Activated CD8-positive, alpha-beta memory T cell treated with anti-CD3 and anti-CD28 coated beads for 24 hours (primary cell): ENCODE measurements at places on chromosomes 3 and 15.

DNA sequence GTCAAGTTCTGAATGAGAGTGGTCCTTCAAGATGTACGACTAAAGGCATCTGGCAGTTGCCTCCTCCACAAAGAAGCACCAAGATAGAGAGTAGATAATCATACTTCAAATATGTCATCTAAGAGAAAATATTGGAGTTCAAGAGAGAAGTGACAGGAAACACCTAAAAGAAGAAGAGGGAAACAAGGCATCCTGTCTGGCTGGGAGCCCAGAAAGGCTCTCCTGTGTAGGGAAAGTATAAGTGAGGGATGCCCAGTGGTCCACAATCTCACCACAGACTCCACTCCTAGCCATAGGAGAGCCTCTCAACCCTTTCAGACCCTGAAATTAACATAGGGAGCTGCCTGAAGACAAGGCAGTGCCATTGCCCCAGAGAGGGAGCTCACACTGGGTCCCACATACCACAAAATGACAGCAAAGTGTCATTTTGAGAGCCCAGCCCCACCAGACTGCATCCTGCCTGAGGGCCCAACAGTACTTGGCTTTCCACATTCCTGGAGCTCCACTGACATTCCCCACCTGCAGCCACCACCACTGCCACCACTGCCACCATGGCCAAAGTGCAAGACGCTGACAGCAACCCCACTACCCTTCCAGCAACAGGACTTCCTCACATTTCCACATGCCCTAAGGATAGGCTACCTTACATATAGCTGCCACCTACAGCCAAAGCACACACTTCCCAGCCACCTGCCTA lies 210.6 kb downstream of the ATP8B4 start:
- DNase-seq = no peak

DNA sequence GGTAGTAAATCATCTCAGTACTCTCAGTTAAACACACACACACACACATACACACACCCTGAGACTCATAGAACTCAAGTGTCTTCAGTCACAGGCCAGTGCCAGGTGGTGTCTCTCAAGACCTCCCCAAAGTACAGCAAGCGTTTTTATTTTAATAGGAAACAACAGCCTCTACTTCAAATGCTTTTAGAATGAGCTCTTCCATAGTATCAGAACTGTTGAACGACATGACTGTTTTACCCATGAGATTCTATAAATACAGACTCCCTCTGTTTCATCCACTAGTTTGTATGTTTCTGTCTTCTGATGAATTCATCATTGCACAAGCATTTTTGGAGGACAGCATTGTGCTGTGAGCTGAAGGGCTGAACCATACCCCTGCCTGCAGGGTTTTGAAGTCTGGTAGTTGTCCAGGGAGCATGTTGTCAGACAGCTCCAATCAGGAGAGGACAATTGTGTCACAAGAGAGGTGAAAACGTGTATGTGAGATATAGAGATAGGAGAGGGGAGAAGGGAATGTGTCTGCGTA lies 201.0 kb upstream of the BCL6 start:
- no peak for DNase-seq

DNA sequence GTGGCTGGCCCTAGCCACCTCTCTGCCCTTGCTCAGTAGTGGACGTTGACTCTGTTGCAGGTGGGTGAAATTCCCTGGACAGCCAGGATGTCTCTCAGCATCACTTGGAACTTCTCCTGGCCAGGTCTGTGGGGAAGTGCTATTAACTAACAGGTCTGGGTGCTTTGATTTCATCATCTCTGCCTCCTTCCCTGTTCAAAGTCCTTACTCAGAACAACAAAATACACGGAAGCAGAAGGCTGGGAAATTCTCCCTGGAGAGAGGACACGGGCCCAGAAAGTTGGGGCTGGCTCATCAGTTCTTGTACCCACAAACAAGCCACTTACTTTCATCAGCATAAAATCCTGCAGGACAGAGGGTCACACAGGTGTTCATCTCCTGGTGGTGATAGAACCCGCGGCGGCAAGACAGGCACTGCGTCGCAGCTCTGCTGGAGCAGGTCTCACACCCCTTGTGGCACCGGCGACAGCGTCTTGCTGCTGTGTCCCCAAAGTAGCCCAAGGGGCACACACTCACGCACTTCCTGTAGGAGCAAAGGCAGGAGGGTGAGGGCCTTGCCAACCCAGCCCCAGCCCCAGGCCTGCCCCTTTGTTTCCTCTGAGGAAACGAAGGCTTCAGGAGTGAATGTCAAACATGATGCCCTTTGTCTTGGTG lies 29.6 kb upstream of the SNRPA1 start:
- no peak for DNase-seq

- DNase-seq = no peak
Observed at GRCh38 chr15:74913041-74913440, 6.4 kb upstream of the FAM219B start.

GRCh38 chr15:93359425-93360131 lies 270.6 kb upstream of the RGMA start:
- DNase-seq = no peak

DNA sequence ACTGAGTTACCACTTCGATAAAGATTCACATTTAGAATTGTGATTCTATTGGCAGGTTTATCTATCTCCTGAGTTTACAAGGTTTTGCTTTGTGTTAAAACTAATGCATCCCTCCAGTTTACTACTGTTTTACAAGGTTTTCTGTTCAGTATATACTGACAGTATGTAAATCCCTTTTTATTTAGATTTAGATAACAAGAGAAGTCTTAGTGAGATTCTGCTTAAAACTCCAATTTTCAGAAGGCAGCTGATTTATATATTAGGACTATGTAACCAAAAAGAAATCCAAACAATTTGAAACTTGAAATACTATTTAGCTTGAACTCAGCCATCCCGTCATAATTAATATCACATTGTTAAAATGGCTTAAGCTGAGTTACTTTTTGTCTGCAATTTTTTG lies 619.2 kb downstream of the NAALADL2 start:
- DNase-seq = no peak

DNA sequence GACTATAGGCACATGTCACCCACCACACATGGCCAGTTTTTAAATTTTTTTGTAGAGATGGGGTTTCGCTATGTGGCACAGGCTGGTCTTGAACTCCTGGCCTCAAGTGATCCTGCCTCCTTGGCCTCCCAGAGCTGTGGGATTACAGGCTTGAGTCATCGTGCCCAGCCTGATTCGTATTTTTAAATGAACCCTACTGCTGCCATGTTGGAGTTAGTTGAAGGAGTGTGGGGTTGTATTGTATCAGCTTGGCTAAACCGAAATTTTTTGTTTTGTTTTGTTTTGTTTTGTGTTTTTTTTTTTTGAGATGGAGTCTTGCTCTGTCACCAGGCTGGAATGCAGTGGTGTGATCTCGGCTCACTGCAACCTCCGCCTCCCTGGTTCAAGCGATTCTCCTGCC lies 11.8 kb upstream of the ZNF770 start:
- DNase-seq = no peak

DNA sequence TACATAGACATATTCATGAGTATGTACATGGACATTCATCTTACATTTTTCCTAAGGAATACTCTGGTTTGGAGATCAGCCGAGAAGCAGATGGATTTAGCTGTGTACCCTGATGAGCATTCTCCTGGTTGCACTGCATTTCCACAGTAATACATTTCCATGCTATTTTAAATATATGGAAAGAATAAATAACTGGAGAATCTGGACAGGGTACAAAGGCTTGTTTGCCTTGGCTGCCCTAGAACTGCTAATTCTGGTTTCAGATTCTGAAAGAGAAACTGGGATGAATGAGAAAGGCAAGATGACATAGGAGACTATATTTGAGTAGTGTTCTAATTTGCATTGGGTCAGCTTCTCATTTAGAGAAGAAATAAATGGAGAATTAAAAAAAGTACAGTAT lies 190.8 kb upstream of the FAM3D start:
- no peak for DNase-seq
